ENCODE measurements at places on chromosomes 5 and 9.

DNA sequence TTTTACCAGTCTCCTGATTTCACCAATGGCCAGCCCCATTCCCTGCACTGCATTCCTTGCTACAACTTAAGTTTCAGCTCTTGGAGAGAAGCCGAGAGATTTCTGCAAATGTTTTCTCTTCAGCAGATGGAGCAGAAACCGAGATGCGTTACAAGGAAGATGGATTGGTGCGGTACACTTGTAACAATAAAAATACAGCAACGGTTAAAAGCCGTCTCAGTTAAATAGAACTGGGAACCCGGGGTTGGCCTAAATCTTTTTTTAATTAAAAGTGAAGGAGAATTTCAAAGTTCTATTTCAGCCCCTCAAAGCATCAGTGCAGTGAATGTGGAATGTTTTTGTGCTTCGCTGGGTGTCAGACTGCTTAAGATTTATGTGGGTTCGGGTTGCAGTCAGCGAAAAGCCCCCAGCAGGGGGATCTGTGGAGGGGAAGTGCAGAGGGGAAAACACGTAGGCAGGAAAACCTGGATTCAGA is 19.8 kb downstream of the BRINP1 start:
- no peak for DNase-seq

- DNase-seq = no peak
These were observed 102.6 kb upstream of the COL5A1 start for GRCh38 chr9:134538856-134539566.

DNA sequence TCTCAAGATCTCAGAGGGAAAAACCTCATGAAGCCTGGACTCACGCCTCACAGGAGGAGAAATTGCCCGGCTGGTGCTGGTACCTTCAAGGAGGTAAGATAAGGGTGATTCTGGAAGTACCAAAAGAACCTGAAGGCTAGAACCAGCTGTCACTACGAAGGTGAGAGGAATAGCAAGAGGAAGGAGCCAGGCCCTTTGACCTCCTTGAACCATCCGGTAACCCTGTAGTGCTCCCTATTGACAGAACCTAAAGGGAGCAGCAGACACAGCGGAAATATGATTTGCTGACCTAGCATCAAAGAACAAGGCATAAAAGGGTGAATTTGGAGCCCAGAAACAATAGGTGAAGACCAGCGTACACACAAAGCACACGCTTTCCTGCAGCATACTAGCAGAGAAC is 92.2 kb downstream of the DOCK8 start:
- DNase-seq = peak; percentile 15

DNA sequence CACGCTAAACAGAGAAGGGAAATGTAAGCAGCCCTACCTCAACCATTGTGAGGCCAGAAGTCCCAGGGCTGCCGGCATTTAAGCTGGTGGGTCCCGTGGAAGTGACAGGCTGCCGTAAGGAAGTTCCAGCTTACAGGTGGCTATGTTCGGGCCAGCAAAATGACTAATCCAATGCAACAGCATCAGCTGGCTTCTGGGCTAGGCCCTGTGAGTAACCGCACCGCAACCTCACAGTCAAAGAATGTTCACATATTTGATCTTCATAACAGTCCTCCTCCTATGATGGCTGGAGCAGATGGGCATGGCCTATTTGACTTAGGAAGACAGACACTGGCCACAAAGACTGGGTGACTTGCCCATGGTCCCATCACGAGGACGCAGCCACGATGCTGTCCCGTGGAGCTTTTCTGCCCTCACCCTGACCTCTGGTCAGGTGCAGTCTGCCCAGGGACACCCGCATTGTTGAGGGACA is 88.2 kb downstream of the LIFR start:
- DNase-seq = no peak

GRCh38 chr5:89668821-89669220 is 740.7 kb downstream of the CETN3 start:
- no peak for DNase-seq

DNA sequence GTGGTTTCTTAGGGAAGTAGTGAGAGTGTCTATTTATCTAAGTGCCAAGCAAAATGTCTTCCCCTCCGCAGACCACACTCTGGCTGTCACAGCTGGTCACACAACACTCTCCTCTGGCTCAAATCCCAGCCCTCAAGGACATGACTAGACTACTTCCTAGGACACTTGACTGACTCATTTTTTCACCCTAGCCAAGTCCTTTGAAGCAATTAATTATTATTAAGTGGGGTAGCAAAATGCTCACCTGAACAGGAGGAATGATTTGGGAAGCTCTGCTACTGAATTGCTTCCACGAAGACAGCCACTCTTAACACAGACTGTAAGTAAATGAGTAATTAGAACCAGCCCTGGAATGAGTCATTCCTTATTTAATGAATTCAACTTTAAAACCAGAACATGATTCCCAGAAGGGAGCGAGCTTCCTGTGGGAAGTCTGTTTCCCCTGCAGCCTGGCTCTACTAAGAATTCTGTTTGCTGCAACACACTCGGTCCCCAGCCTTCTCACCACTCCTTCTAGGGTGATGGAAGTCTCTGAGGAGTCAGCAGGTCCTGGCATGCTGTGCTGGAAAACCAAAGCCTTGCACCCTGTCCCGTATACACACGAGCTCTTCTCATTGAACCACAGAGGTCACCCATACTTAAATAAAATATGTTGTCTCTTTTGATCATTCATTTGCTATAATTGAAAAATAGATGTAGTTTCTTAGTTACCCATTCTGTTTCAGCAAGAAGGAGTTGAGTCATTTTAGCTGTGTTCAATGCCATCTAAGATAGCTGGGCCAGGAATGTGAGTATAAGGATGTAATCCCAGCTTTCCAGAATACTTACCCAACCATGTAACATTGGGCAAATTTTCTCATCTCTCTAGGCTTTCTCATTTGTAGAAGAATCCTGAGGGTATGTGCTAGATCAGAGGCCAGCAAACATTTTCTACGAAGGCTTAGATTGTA is 218.6 kb upstream of the RASEF start:
- no peak for DNase-seq

DNA sequence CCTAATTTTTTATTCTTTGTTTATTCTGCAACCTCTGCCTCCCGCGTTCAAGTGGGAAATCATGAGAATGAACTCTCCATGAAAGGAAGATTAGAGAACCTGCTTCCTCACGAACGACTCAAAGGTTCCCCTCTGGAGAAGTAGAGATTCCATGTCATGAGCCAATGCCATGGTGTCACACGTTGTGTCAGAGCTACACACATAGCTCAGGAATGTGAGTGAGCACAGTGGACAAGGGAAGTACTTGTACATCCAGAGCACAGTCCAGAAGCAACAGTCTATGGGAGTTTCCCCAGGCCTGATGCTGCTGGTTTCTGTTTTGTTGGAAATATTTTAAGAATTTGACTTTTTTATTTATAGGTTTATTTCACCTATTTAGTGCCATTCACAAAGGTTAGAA is 26.8 kb upstream of the PPP2CA start:
- no peak for DNase-seq

DNA sequence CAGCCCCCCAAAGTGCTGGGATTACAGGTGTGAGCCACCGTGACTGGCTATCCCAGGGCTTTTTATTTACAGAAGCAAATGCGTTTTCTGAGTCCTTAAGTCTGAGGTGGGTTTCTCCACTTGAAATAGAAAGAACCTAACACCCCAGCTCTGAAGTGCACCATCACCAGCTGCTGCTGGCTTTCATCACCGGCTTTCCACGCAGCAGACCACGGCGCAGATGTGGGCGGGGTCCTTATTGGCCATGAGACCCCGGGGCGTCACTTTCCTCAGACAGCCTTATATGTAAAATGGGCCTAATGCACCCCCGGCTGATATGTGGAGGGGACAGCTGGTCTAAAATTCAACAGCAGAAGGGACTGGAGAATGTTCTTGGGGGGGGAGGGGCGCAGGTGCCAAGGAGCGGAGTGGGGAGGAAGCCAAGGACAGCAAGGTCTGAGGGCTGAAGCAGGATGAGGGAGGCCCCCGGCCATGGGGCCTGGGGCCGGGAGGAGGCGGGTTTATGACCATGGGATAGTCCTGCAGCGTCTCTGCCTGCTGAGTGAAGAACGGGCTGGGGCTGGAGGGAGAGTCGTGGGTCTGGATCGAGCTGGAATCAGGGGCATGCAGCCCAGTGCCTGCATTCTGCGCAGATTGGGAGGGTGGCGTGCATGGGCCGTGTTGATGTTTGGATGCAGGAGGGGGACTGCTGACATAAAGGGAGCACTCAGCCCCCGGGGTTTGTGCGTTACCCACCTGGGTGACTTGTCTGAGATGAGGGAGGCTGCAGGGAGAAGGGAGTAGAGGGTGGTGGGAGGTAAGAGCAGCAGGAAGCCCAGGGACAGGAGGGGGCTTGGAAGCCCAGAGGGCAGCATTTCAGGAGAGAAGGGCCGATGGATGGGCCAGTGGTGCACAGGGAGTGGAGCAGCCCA is 30.2 kb downstream of the RASGEF1C start:
- DNase-seq = no peak

DNA sequence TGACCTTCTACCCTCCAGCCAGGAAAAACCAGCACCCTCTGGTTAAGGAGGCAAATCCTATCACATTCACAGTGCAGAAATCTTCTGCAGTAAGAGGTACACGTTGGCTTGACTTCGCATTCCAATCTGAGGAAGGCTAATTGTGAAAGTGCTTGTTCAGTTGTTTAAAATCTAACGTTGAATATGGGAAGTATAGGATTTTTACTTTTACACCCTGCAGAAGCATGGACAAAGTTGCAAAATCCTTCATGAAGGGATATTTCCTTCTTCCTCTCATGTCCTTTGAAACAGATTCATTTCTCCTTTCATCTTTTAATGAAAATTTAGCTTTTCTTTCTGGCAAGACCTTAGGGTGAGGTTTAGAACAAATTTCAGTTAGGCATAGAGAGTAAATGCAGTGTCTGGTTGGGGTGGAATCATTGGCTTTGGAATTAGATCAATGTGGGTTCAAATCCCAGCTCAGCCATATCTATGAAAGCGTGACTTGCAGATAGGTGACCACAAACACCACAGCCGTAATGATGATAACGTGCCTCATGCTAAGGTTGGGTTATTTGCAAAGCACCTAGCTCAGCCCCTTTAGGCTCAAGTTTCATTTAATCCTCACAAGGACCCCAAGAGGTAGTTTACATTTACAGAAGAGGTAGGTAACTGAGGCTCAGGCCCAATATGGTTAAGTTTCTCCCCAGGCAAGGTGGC is 42.2 kb upstream of the C5orf58 start:
- DNase-seq = no peak

DNA sequence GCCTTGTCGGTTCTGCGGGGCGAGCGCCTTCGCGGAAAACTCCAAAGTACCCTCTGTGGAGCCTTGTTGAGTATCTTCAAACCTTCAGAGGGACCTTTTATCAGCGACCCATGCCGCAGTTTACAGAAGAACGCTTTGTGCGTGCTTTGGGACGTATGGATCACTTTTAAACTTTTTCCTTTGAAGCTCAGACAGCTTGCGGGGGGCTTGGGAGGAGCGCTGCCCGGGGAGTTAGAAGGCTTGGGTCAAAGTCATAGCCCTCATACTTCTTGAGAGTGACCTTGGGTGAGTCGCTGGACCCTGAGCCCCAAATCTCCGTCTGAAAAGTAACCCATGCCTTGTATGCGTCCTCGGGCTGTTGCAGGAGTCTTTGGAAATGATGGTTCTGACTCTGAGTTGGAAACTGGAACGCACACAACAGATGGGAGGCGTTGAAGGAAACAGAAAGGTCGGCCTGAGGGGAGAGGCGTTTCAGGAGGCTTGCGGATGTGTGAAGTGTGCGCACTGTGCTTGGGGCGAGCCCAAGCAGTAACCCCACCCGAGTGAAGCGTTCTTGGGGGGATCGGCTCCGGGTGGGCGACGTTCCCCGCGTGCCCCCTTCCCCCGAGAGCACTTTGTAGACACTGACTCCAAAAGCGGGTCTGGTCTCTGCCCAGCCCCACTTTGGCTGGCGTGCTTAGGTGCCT is 661 bp upstream of the SLC25A51 start:
- no peak for DNase-seq

DNA sequence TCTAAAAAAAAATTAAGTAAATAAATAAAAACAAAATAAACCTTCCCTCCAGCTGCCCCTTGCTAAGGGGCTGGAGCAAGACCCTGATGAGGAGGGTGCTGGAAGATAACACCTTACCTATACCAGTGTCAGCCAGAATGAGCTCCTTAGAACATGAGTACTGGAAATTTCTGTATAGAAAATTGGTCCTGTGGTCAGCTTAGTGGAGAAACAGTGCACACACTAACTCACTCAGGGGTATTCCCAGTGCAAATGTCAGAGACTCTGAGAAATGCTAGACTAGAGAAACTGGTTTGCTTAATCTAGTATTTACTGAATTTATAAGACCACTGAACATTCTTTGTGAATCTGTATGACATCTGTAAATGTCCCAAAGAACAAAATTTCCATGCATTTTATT is 62.1 kb upstream of the CTXN3 start:
- no peak for DNase-seq

Data from CD8-positive, alpha-beta T cell (primary cell).